ENCODE measurements at places on chromosomes 2 and 18.

DNA sequence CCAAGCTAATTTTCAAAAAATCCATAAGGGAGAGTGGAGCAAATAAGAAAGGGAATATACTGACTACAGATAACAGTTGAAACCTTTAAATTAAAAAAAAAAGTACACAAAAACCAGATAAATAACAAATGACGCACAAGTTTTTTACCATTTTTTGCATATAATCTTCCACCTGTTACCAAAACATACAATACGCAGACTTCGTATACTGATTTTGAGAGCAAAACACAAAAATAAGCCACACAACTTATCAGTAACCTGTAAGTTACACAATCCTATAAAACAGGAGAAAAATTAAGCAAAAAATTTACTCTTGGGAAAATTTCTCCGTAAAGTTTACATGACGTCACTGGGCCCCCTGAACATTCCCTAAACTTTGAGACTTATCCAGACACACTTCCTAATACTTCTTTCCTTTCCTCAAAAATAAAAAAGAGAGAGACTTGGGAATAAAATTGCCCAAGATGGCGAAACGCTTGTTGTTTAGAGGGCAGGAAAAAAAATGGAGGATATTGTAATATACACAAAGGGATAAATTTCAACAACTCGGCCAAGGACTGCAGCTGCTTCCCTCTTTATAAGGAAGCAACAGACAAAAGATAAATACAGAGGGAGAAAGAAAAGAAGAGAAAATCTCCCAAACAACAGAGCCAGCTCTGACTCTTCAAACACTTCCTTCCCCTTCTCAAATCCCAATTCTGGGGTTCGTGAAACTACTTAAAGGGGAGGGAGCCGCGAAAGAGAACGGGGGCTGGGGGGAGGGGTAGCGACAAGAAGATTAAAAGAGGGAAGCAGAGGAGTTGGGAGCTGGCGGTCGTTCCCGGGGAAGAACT is 1.6 kb downstream of the BAZ2B start:
- DNase-seq, result no peak

DNA sequence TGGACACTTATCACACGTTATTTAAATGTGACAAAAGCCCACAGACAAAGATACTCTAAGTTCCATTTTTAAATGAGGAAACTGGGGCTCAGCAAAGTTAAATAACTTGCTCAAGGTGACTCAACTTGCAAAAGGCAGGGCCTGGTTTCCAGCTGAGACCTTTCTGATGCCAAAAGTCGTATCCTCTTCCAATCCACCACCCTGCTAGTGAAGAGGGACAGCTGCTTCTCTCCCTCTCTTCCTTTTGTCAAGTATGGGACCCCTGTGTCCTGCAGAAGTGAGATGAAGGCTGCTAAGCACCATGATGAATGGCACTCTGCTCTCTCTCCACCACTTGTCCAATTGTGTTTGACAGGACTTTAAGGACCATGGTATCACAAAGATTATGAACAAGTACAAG is 140.9 kb downstream of the DYM start:
- no peak for DNase-seq

DNA sequence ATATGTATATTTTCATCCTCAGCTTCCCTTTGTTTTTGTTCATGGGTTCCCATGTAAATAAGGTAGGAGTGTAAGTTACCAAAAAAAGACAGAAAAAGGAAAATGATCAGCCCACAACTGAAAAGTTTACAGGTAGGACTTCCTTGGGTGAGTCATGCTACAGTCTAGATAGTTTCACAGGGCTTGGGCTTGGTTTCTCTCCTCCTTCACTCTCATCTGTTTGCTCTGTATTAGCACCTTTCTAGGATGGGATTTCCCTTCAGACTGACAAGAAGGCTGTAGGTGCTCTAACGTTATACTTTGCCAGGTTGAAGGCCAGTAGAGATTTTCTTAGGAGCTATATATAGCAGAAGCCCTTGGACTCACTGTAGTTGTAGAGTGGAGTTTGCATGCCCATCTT is 57.9 kb downstream of the FAM171B start:
- DNase-seq, result no peak

DNA sequence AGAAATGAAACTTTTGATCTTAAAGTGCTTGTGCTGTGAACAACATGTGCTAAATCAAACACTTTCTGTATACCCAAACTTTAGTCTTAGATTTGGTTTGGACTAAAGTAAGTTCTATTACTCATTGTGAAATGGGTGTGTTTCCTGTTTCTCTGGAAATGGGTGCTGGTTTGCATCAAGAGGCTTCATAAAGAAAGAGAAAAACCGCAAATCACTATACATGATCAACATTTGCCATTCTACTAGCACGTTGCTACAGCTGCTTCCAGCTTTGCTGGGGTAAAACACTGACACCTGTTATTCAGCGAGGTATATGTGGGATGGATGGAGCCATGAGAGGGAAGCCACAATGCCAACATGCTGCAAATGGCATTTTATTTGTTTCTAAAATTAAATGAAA is 547.0 kb upstream of the ACVR2A start:
- DNase-seq, result no peak

DNA sequence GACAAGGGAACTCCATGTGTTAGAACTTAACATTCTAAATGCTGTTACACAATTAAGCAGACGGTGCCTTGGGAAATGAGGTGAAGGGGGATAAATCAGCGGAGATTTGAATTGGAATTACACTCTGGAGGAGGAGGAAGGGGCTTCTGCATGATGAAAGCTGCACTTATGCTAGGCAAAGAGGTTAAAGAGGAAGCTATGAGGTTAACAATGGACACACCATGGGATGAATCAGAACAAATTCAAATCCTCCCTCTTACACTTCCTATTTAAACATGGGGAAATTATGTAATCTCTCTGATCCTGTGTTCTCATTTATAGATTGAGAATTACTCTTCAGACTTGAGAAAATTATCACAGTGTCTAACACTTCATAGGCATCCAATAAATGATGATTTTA is 121.5 kb upstream of the SIX2 start:
- no peak for DNase-seq

- no peak for DNase-seq
Observed at GRCh38 chr18:12324991-12325725, 17.1 kb downstream of the TUBB6 start.

- peak; percentile 76 for DNase-seq
Observed at GRCh38 chr2:9165625-9166024, 41.0 kb upstream of the ASAP2 start.

- DNase-seq, result no peak
Observed at GRCh38 chr2:239186516-239187357, 214.1 kb downstream of the HDAC4 start.

GRCh38 chr2:179932786-179933185 is 71.4 kb upstream of the ZNF385B start:
- peak; percentile 21 for DNase-seq

- DNase-seq, result no peak
Observed at GRCh38 chr2:39512434-39512935, 75.4 kb upstream of the MAP4K3 start.

- DNase-seq, result no peak
Observed at GRCh38 chr2:234885118-234885517, 66.7 kb upstream of the SH3BP4 start.

DNA sequence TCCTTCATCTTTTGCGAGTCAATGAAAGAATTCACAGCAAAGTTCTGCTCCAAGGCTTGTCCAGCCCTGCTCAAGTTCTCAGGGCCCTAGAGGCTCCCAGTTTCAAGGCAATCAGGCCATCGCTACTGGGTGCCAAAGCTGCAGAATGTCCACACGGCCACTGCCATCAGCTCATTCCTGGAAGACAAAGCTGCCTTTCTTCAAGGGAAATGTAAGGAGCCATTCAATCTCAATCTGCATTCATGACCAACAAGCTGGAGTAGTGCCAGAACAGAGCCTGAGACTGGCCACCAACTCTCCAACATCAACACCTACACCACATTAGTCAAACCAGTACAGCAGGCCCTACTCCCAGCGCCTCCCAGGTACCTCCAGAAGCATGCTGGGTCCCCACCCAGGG is 202.2 kb downstream of the TCF4 start:
- peak; percentile 87 for DNase-seq

DNA sequence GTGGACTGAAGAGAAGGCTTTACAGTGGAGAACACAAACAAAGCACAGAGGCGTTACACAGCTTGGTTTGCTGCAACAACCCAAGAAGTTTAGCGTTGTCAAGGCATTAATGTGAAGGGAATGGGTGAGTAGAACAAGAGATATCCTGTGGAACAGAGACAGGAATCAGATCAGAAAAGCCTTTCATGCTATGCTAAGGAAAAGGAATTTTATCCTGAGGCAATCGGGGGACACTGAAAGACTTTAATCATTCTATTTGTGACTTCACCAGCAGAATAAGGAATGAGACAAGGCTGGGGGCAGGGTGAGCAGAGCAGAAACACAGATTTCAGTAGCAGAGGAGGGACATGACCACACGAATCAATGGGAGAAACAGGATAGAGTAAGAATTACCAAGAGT is 600.7 kb downstream of the IRS1 start:
- no peak for DNase-seq

- no peak for DNase-seq
Observed at GRCh38 chr2:62435720-62436119, 70.3 kb downstream of the TMEM17 start.

- no peak for DNase-seq
Observed at GRCh38 chr18:22167091-22167470, 2.3 kb upstream of the GATA6 start.

- DNase-seq, result no peak
Observed at GRCh38 chr2:149167001-149167780, 128.7 kb downstream of the LYPD6B start.

DNA sequence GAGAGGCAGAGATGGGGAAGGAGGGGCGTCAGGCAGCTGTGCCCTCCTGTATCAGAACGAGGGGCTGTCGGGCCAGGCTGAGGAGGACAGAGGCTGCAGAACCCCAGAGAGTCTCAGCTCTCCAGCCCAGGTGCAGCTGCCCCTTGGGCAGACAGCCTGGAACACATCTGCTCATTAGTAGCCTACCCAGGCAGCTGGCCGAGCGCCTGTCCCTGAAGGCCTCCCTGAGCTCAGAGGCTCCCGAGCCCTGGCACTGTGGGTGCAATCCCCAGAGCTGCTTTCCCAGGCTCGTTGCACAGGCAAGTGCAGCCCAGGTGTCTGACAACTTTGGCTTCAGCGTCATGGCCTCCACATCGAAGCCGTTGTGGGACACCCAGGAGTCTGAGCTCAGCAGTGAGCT is 13.1 kb upstream of the TMEM185B start:
- no peak for DNase-seq

DNA sequence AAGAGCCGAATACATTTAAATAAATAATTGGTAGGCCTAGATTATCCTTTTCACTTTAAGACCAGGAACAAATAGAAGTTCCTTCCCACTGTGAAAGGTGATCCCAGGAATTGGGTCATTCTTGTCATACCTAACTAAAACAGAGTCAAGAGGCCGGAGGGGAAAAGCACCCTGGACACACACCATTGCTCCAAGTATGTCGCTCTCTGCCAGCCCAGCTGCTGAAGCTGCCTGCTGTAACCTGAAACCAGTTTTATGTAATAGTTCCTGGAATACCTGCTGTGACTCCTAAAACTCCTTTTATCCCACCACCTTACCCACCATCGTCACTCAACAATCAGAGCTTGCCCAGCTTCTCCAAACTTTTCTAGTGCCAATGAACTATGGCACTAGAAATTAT is 217.1 kb downstream of the PTPRM start:
- DNase-seq, result no peak

DNA sequence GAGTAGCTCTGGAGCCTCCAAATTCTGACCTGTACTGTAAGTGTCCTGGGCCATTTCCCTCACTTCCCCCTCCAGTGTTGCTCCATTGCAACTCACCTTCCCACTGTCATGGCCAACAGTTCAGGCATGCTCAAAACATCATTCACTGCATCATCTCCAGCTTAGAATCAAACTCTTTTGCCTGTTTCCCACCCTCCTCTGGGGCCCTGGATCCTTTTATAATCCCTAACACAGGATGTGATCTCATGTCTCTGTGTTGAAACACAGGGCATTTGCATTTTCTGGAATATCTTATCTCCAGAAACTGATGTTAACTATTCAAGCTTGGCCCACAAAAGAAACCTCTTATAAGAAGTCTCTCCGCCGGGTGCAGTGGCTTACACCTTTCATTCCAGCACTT is 3.0 kb downstream of the DPP4 start:
- no peak for DNase-seq

GRCh38 chr2:14903709-14904374 is 271.3 kb downstream of the LRATD1 start:
- DNase-seq, result peak; percentile 5

DNA sequence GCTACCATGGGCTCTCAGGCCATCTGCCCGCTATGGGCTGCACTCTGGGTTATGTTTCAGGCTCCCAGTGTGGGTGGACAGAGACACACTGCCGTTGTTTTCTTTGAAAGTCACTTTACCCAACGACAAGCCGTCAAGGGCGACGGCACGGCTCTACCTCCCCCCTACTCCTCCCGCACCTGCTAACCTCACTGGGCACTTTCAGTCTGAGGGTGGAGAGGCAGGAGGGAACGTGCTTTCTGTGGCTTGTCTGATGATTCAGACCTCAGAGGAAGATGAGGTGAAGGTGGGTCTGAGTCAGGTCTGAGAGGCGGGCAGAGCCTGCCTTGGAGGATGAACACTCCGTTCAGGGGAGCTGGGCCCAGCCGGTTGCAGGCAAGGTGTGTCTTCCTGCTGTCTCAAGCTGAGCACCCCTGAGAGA is 147.6 kb upstream of the HDAC4 start:
- no peak for DNase-seq

GRCh38 chr18:76005632-76006208 is 489.3 kb downstream of the ZNF516 start:
- DNase-seq, result no peak

DNA sequence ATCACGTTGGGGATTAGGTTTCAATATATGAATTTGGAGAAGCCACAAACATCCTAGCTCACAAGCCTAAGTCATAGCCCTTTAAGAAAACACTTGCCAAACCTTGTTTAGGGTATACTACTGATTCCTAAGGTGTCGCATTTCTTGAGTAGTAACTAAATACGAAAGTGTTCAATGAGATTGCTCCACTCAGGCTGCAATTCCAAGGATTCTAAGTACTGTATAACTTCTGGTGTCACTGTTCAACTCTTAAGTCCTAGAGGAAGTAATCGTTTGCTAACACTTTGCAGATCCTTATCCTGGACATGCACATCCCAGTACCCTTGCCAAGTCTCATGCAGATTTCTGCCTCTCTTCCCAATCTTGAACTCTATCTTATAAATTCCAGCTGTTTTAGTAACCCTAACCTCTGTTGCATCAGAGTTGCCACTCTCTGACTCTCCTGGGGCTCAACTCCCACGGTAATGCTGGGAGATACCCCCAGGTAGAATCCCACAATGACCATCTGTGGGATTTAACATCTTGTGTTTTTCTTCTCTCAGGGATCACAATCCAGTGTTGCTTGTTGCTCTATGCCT is 122.4 kb downstream of the HIBCH start:
- no peak for DNase-seq

- no peak for DNase-seq
Observed at GRCh38 chr2:127400897-127401756, 13.4 kb upstream of the MAP3K2 start.
